ENCODE measurements at places on chromosomes 3 and 15.
A peak's percentile ranks its signal among the peaks of the same experiment; 100 is the strongest.

GRCh38 chr3:128783774-128784173 lies 57.8 kb downstream of the RAB7A start:
- no peak for DNase-seq

GRCh38 chr3:188421151-188421821 lies 267.3 kb downstream of the LPP start:
- DNase-seq, result peak; percentile 84

- DNase-seq, result no peak
Measured at GRCh38 chr3:129506231-129506742, 22.2 kb upstream of the RHO start.

GRCh38 chr3:83500422-83500821 lies 1458.4 kb upstream of the CADM2 start:
- no peak for DNase-seq

DNA sequence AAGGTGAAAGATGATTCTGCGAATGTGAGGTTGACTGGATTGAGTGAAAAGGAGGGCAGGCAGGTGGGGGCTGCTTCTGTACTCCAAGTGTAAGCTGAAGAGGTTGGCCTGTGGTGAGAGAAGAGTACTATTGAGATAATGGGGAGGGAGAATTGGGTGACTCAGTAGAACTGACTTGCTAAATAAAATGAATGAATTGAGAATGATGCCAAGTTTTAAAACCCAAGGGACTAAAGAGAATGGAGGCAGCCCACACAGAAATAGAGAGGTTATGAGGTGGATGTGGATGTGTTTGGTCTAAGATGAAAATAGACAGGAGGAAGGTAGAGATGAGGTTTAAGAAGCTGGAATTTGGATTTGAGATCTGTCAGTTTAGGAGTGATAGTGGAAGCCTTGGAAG lies 5.9 kb downstream of the MME start:
- no peak for DNase-seq

DNA sequence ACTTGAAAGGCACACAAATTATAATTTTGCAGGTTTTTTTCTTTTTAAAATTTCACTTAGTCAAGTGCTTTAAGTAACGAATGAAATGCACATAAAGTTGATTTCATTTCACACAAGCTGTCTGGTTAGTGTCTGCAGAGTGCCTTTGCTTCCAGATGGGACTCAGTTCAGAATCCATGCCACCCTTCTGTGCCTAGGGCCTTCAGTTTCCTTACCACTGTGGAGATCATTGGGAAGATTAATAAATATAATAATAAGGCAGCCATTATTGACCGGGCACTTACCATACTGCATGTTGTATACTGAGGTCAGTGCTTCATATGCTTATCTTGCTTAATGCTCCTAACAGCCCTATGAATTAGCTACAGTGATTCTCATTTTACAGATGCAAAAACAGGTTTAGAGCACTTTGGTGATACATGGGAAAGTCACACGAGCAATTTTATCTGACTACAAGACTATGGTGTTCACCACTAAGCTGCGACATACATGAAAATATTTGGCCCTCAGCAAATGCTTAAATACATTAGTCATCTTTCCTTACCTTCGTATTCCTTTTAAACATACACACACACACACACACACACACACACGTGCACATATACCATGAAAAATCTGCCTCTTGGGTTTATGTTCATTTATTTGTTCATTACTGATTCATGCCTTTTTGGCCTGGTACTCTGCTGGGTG lies 3.1 kb downstream of the NMNAT3 start:
- no peak for DNase-seq
